ENCODE measurements at places on chromosomes 11 and 22.

GRCh38 chr22:42801252-42802080 is 55.6 kb downstream of the ARFGAP3 start:
- no peak for DNase-seq

- no peak for DNase-seq
Observed at GRCh38 chr22:37290737-37291136, 8.4 kb downstream of the CYTH4 start.

DNA sequence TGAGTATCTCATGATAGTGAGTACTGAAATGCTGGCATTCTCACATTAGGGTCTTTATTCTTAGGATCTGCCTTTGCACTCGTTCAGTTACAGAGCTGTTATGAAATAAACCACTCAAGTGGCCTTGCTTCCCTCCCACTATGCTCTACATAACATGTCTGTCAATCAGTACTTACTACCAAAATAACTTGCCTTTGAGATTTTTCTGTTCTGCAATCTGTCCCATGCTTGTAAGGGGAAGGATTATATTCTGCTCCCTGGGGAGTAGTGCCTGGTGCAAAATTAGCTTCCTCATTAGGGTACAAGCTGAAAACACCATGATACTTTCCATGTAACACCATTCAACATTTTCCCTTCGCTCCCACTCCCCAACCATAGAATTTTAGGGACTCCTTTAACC is 1.9 kb upstream of the GRAP2 start:
- DNase-seq, result no peak

DNA sequence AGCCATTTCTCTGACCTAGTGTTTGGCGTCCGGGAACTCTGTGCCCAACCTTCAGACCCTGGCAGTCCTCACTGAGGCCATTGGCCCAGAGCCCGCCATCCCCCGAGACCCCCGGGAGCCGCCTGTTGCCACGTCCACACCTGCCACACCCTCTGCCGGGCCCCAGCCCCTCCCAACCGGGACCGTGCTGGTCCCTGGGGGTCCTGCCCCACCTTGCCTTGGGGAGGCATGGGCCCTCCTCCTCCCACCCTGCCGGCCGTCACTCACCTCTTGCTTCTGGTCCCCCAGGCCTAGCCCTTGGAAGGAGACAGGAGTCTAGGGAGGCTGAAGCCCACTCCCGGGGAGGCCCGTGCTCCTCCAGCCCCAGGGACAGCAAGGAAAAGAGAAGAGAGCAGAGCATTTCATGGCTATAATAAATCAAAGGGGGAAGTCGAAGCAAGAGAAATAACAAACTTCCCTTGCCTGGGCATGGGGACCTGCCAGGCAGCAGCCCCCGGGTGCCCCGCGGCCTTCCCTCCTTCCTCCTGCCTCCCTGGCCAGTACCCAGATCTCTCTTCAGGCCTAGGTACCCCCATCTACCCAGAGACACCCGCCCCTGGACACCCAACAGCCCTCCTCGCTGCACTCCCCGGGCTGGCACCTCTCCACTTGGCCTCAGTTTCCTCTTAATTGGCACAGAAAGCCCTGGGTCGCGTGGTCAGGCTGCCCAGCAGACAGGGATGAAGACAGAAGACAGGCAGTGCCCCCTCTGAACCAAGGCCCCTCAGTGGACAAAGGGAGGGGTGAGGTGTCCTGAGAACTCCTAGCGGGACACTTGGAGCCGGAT is 13.0 kb upstream of the SLC39A13 start:
- DNase-seq, result no peak

GRCh38 chr11:35815556-35816315 is 128.1 kb upstream of the LDLRAD3 start:
- DNase-seq, result no peak

GRCh38 chr11:117218133-117218915 is 13.5 kb downstream of the PCSK7 start:
- DNase-seq, result no peak

DNA sequence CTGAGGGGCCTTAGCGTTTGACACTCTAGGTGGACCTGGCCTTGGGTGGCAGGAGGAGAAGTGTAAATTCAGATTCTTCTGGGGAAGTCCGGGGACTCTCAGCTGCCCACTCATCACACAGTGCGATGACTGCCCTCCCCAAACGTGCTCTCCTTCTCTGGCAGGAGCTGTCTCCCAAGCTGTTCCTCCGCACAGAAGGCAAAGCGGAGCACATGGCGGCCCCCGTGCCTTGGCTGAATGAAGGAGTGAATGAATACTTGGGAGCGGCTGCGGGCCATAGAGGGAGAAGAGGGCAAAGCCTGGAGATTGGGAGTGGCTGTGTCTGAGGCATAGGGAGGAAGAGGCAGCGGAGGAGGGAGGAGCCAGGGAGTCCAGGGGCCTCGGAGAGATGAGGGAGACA is 6.9 kb upstream of the NAA40 start:
- DNase-seq, result no peak

DNA sequence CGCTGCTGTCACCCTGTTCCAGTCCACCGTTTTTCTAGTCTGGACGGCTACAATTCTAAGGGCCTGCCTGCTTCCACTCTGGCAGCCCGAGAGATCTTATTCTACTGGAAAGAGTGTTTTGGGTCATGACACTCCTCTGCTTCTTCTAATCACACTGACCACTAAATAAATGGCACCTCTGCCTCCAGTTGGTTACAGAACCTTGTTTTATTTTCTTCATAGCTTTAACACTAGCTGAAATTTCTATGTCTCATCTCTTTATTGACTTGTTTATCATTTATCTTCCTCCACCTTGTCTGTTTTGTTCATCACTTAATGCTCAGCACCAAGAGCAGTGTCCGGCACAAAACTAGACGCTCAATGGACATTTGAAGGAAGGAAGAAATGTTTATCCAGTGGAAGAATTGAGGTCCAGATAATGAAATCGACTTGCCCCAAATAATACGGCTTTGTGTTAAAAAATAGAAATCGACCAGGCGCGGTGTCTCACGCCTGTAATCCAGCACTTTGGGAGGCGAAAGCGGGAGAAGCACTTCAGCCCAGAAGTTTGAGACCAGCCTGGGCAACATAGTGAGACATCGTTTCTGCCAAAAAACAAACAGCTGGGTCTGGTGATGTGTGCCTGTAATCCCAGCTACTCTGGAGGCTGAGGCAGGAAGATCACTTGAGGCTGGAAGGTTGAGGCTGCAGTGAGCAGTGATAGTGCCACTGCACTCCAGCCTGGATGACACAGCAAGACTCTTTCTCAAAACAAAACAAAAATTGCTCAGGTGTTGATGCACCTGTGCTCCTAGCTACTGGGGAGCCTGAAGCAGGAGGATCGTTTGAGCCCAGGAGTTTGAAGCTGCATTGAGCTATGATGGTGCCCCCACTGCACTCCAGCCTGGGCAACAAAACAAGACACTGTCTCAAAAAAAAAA is 693 bp upstream of the PRR14L start:
- no peak for DNase-seq

DNA sequence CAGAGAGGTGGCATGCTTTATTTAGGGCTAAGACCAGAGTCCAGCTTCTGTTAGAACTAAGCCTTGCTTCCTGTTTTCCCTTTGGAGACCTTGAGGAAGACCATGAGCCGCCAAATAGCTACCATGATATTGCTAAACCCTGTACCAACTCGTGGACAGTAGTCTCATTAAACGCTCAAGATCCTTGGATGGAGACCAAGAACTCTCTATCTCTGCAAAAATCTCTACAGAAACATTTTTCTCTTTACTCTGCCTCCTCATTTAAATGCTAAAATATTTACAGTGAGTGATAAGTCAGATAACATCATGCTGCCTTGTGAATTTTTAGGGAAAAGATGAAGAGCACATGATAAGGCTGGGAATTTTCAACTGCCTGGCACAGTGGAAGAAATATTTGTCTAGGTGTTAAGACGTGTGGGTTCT is 197.8 kb downstream of the MAML2 start:
- no peak for DNase-seq

DNA sequence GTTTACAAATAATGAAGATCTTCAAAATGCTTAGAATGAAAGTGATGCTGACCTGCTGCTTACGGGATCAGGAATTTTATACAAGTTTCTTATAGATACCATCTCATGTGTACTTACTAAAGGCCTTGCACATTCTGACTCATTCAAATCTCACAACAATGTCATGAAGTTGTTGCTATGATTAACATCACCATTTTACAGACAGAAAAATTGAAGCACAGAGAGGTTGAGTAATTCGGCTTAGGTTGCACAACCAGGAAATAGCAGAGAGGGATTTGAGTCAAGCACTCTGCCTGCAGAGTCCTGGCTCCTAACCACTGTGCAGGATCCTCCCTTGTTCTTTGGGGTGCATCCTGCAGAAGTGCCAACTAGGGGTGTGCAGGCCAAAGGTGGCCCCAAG is 471.9 kb downstream of the MIAT start:
- no peak for DNase-seq

- no peak for DNase-seq
Observed at GRCh38 chr11:61913699-61914395, 3.5 kb downstream of the RAB3IL1 start.

- DNase-seq, result no peak
Observed at GRCh38 chr11:114088836-114089235, 29.3 kb downstream of the ZBTB16 start.

GRCh38 chr22:37163575-37164504 is 14.1 kb upstream of the IL2RB start:
- no peak for DNase-seq

DNA sequence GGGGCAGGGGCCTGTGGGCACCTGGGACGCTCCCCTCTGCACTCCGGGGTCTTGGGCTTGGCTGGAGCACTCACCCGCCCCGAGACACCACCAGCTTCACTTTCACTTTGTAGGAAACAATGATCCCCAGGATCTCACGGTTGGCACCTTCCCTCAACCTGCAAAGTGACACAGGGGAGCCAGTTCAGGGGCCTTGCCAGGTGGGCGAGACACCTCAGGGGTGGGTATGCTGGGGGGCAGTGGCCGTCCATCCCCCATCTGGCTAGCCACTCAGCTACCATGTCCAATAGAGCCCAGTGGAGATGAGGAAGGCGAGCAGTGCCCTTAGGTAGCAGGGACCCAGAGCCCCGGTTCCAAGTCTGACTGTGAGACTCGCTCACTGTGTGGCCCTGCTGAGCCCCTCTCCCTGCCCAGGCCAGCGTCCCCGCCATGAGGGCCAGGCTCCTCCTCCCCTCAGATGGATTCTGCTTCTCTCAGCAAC is 32.3 kb downstream of the TPBGL start:
- no peak for DNase-seq

DNA sequence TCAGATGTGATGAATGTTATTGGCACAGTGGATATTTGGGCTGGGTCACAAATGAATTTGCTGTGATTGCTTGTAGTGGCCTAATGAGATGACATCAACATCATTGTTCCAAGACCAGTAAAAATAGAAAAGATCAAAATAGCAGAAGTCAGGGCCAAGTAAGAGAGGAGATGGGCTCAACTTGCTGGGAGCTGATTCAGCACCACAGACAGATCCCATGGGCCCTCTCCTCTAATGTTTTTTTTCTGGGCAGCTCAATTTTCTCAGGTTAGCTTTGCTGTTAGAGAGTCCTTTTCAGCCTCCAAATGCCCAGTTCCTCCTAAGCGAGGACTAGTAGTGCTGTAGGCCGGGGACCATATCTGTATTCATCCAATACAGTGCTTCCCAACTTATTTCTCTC is 86.0 kb upstream of the IZUMO1R start:
- DNase-seq, result no peak

- DNase-seq, result peak; percentile 66
Observed at GRCh38 chr11:111565114-111565720, 24.7 kb downstream of the LAYN start.

DNA sequence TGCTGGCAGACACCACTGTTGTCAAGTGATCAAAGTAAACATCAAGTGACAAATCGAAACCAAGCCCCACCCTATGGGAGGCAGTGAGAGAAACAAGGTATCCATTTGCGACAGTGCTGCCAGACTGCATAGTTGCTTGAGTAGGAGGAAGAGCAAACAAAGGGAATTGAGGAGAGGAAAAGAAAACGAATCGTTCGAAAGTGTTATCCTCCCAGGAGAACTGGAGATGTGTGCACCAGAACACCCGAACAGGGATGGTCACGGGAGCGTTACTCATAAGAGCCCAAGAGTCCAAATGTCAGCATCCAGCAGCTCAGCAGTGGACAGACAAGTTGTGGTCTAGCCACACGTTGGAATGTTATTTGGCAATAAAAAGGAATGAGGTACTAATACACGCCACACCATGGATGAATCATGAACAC is 58.4 kb upstream of the NUP50 start:
- no peak for DNase-seq

DNA sequence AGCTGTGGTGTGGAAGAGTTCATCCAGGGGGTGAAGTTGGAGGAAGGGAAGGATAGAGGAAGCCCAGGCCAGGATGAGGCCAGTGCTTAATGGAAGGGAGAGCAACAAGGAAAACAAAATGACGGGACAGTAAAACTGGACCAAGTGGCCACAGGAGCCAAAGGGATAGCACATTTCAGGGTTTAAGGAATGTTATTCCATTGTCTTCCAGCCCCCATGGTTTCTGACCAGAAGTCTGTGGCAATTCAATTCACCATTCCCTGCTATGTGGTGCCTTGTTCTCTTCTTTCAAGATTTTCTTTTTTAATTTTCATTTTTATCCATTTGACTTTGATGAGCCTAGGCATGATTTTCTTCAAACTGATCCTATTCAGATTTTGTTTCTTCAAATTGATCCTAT is 22.5 kb downstream of the IGF2 start:
- DNase-seq, result no peak

GRCh38 chr11:10646005-10646404 is 47.5 kb downstream of the IRAG1 start:
- DNase-seq, result no peak

DNA sequence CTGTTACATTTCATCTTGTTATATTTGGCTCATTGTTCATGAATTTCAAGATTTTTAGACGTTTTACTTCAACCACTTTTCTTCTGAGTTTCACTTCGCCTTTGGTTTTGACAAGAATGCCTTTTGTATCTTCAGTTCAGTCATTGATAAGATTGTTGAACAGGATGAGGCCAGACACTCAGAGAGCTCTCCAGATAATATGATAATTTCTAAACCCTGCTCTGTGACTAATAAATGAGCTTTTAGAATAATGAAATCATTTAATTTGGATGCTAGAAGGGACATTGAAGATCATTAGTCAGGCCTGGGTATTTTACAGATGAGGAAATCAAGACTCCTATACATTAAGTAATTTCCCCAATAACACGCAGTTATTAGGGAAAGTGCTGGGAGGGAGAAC is 37.2 kb upstream of the GRAMD1B start:
- no peak for DNase-seq

DNA sequence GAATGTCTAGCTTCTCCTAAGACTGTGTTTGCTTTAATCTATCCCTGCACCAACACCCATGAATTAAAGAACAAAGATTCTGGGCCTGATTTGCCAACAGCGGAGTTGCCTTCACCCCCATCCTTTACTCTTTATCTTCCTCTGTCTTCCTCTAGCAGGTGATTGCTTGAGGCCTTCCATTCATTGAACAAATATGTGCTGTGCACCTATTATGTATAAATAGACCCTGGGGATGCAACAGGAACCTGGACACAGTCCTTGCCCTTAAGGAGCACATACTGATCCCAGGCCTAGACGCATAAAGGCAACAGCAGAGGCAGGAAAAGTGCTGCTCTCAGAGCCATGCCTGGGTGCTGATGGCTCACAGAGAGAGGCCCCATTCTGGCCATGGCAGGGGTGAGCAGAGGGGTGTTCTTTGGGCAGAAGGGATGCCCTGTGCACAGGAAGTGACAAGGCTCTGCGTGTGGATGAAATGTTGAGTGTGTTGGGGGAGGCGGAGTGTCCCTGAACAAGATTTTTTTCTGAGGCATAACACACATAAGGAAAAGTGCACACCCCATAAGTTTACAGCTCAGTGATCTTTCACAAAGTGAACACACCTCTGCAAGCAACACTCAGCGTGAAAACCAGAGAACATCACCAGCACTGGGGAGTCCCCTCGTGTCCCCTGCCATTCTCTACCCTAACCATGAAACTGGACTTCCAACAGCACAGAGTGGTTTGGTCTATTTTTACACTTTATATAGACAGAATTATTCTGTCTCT is 145.9 kb downstream of the GRIK4 start:
- no peak for DNase-seq
